ENCODE measurements at places on chromosomes 2 and 18. TPM values are rescaled to one million over a fixed set of nuclear protein-coding genes. Genes with fewer than 3 reads are reported as not detected.

G6PC2 gene
- not detected for polyA plus RNA-seq

CYTIP gene
- polyA plus RNA-seq = not detected

DNER gene
- not detected for polyA plus RNA-seq

SERPINB2 gene
- polyA plus RNA-seq = 5.3 TPM

GRCh38 chr2:65368468-65368867 is 63.9 kb downstream of the SPRED2 start:
- DNase-seq = no peak

- no peak for DNase-seq
These were observed 681.0 kb upstream of the LRRTM4 start for GRCh38 chr2:78202986-78203670.

DNA sequence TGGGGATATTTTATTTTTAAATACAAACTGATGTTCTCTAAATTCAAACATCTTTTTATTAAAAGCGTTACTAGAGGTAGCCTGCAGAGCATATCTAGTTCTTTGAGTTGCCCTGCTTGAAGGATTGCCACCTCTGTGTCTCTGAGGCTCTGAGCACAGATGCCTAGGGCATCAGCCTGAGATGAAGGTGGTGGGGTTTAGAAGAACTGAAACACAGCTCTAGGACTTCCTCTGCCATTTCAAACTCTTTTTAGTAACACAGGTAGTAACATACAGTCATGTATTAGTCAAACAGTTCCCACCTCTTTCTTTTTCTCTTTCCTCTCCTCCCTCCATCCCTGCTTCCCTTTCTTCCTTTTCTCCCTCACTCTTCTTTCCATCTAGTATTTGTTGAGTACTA is 57.6 kb downstream of the TTC21B start:
- DNase-seq = no peak

DNA sequence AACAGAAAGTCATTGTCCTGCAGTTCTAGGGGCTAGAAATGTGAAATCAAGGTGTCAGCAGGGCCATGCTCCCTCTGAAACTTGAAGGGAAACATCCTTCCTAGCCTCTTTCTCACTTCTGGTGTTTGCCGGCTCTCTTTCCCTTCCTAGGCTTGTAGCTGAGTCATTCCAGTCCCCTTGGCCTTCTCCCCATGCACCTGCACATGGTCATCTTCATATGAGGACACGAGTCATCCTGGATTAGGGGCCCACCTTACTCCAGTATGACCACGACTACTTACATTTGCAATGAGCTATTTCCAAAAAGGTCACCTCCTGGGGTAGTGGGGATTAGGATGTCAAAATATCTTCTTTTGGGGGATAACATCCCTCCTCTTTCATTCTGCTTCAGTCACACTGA is 168.5 kb upstream of the CXCR4 start:
- no peak for DNase-seq

DNA sequence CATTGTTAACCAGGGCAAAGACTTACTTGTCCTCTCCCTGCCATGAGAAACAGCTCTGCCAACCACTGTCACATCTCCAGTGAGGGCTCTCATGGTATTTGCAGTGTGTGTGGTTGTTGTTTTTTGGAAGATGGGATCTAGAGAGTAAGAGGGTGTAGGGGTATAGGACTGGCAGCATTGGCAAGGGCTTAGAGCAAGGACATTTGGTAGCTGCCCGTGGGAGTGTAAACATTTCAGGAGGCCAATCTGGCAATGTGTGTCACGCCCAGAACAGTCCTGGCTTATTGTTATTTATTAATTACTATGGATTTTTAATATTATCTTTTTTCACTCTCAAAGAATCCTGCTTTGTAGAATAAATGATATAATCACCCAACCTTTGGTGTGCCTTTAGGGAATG is 90.5 kb downstream of the TMEM17 start:
- DNase-seq = no peak

DNA sequence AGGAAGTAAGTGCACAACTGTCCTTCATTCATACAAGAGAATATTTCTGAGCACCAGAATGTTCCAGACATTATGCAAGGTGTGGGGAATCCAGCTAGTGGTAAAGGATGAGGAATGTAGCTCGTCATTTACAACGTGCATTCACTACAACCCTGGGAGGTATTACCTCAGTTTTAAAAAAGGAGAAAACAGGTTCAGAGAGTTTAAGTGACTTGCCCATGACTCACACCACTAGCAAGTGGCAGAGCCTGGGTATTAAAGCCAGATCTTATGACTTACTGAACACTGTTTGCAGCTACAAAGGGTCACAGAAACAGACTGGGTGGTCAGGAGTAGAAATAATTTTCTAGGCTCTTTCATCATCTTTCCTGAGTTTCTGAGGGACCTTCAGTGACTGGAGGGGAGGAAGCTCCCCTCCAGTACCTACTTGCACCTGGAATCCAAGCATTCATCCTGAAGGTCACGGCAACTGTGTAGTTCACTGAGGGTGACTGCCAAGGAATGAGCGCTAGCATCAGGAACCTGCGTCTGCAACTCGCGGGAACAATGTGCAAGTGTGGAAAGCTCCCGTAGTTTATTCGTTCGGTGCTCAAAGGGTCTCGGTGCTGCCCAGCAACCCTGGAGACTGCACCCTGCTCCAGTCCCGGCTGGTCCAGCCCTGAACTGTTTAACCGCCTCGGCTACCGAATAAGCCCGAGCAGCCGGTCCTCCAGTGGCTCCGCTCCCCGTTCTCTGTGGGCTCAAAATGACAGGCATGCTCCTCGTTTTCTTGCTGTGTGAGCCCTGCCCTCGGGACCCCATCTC is 647 bp downstream of the CCDC121 start:
- DNase-seq = peak; percentile 61

All from AG04450 (cell line).